ENCODE measurements at places on chromosomes 5 and 9. TPM values are rescaled to one million over a fixed set of nuclear protein-coding genes. Genes with fewer than 3 reads are reported as not detected.
A peak's percentile ranks its signal among the peaks of the same experiment; 100 is the strongest.

- no peak for DNase-seq
Observed at GRCh38 chr9:75431375-75431774, 343.1 kb downstream of the OSTF1 start.

- no peak for DNase-seq
Observed at GRCh38 chr5:62342476-62342837, 36.5 kb downstream of the KIF2A start.

DNA sequence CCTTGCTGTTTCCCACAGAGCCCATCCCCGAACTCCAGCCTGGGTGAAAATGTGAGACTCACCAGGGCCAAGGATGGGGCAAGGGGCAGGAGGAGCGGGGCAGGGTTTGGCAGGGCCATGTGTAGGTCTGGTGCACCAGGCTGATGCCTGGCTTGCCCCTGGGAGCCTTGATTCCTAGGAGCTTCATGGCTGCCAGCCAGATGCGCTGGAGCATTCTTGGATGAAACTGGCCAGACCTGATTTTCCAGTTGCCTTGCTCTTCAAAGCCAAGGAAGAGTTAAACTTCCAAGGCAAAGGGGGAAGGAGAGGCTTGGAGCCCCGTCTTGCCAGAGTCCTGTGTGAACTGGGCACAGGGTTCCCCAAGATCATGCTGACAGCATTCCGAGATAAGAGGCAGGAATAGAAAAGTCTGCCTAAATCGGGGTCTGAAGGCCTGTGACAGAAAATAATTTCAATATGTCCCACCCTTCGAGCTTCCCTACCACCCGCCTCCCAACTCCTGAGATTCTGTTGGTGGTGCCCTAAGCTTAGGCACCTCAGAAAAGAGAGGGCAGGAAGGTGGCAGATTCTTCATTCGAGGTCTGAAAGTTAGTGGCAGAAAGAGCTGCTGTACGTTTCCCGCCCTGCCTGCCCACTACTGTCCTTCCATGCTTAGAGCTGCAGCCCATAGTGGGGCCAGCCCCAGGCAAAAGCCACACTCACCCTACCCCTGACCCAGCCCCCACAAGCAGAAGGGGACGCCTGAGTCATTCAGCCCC is 20.4 kb downstream of the FAT2 start:
- peak; percentile 29 for DNase-seq

- no peak for DNase-seq
Observed at GRCh38 chr5:1779021-1779680, 20.5 kb downstream of the MRPL36 start.

- no peak for DNase-seq
Observed at GRCh38 chr5:160460377-160461049, 38.9 kb downstream of the PTTG1 start.

GRCh38 chr5:119174578-119175163 is 103.8 kb downstream of the DMXL1 start:
- DNase-seq: no peak

Gene CD72
- polyA plus RNA-seq: 3.3 TPM

Gene SAXO1
- 0.25 TPM for polyA plus RNA-seq

Gene PCDHB5
- polyA plus RNA-seq: 9.1 TPM

Gene EHMT1
- 71.0 TPM for polyA plus RNA-seq

DNA sequence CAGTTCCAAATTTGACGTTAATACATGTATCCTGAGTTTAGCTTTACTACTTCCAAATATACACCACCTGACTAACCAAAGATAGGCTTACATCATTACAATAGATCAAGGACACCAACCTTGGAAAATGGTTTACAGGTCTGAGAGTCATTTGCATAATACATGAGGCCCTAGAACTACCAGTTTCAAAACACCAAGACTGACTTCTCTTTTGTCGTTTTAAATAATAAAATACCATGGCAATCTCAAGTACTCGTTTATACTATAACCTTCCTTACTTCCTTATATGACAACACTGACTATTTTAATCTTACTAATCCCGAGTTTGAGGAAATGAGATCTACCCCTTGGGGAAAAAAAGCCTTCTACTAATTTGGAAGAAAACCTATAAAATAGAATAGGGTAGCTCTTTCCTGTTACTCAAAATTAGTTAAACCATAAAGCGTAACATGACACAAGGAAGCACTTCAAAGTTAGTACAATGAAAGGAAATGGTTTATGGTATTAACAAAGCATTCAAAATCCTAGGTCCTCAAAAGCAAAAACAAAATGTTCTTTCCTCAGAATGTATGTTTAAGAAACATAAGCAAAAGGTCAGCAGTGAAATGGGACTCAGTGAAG is 42.1 kb downstream of the UBQLN1 start:
- DNase-seq: no peak

GRCh38 chr5:126461838-126462237 is 38.6 kb downstream of the GRAMD2B start:
- DNase-seq: no peak

Gene IL9
- not detected for polyA plus RNA-seq

- DNase-seq: no peak
Observed at GRCh38 chr5:37424441-37424840, 45.3 kb downstream of the WDR70 start.

Gene SEMA5A
- 42.6 TPM for polyA plus RNA-seq

DNA sequence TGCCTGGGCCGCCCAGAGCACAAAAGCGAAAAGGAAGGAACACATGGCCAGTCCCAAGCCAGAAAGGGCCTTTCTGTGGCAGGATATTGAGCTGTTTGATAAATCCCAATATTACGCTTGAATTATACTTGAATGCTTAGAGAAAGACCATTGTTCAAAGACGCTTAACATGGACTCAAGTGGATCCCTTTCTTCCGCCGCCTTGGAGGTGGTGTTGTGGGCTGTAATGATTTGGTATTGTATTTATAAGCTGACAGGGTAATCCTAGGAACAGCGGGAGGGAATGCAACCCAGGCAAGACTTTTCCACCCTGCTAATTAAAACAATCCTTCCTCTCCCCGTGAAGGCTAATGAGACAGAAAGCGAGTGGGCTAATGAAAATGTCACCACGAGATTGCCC is 24.9 kb downstream of the CFAP77 start:
- DNase-seq: no peak

Gene NUDT12
- 27.5 TPM for polyA plus RNA-seq

- no peak for DNase-seq
Observed at GRCh38 chr5:121974261-121974660, 12.5 kb downstream of the SRFBP1 start.

- no peak for DNase-seq
Observed at GRCh38 chr5:178152491-178153444, 917 bp downstream of the NHP2 start.

DNA sequence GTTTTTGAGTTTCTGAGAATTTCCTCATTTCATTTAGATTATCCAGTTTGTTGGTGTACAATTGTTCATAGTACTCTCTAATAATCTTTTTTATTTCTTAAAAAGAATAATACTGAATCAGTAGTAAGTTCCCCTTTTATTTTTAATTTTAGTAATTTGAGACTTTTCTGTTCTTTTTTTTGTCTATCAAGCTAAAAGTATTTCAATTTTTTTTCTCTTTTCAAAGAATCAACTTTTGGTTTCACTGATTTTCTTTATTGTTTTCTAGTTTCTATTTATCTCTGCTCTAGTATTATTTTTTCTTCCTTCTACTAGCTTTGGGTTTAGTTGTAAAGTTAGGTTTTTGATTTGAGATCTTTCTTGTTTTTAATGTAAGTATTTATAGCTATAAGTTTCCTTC is 60.6 kb upstream of the ARL15 start:
- no peak for DNase-seq

Gene SLC34A1
- polyA plus RNA-seq: 188 TPM

DNA sequence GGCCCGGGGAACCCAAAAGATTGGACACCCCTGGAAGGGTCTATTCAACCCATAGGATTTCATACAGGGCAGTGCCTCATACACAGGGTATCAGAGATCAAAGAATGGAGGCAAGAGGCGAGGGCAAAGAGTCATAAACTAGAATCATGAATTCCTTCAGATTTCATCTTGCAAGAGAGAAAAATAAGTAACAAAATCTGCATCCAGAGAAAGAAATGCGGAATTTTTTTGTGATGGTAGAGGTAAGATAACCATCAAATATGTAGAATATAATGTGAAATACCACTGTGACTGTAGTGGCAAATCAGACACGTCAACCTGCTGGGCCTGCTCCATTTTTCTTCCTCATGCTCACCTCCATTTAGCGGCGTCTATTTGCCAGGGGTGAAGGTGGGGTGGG is 143.6 kb downstream of the SNX18 start:
- no peak for DNase-seq

Gene CAMSAP1
- polyA plus RNA-seq: 23.7 TPM

Gene CDHR2
- 13.9 TPM for polyA plus RNA-seq

Measured in right renal pelvis (tissue), 4 donors.